C1 segment of cervical spinal cord (tissue), 14 donors: ENCODE measurements at places on chromosomes 3 and 15.
A peak's percentile ranks its signal among the peaks of the same experiment; 100 is the strongest.

- no peak for DNase-seq
These were observed 25.0 kb upstream of the DGKG start for GRCh38 chr3:186386883-186387560.

- DNase-seq, result no peak
These were observed 61.8 kb downstream of the FGD5 start for GRCh38 chr3:14880447-14881106.

DNA sequence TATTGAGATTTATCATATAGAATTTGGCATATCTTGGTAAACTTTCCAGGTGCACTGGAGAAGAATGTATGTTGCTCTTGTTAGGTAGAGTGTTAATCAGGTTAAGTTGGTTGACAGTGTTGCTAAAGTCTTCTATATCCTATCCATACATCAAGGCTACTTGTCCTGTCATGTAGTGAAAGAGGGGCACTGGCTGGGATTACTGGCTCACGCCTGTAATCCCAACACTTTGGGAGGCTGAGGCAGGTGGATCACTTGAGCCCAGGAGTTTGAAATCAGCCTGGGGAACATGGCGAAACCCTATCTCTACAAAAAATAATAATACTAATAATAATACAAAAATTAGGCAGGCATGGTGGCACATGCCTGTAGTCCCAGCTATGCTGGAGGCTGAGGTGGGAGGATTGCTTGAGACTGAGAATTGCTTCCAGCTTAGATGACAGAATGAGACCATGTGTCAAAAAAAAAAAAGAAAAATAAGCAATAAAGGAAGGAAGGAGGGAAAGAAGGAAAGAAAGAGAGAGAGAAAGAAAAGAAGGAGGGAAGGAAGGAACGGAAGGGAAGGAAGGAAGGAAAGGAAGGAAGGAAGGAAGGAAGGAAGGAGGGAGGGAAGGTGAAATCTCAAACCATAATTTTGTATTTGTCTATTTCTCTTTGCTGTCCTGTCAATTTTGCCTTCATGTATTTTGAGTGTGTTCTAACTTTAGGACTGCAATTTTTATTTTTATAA is 57.4 kb upstream of the IQSEC1 start:
- DNase-seq, result no peak

DNA sequence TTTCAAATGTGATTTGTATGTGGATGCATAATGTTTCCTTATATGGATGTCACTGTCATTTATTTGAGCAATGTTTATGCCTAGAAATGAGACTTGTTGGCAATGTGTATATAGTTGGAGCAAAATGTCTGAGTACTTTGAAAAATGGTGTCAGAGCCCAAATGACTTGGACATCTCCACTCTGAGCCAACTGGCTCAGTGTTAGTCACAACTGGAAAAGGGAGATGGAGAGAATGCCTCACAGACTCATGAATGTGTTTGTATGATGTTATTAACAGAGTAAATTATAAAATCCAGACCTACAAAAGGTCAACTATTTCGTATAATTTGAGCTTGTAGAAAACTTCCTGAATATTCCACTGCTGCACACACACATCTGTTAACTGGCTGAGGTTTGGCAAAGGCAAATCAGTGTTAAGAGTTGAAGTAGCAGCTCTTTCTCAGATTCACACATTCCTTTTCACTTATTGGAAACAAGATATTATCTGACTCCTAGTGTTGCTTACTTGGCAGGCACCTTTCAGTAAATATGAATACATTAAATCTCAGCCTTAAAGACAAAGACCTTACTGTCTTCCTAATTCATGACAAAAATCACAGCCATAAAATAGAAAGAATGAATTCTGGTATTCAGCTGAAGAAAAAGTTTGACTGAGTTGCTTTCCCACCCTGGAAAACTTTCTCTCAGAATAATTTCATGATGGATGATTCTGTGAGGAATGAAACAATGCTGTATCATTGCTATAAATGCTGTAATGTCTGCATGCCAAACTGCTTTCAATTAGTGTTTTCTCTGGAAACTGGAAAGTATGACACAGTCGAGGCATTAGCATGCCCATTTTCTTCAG is 27.0 kb downstream of the ADIPOQ start:
- no peak for DNase-seq

DNA sequence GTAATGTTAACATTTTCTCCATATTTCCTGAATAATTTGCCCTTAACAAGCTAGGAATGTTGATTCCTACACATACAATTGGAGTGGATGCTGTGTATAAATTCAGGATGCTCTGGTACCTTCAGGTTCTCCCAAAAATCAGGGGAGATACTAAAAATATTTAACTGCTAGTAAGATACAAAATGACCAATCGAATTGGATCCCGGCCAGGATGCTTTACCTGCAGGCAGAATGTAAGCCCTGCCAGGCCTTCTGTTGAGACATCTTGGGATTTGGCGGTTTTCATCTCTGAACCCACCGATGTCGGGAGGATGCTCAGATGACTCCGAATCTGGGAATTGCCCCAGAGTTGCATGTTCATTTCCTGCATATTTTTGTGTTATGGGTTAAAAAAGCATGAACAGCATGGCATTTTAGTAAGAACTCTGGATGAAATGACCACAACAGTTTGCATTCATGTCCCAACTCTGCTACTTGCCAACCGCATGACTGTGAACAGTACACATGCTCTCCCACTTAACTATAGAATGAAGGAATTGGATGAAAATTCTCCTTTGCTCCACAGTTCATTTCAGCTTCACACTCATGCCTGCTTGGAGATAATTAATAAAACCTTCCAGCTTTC is 241.4 kb upstream of the TBL1XR1 start:
- no peak for DNase-seq

DNA sequence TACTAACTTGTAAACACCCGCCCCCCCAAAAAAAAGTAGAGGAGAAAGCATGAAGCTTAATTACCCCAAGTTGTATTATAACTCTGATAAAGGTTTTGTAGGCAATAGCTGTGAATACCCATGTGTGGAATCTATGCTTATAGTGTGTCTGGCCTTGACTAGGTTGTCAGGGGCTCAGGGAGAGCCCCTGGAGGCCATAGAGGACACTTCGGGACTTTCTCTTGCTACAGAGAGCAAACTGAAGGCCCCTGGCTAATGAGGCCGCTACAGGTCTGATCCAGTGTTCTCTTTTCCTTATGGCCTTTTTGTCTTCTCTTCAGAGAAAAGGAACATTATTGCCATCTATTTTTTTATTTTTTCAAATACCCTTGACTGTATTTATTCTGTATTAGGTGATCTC is 19.1 kb upstream of the SCAANT1 start:
- DNase-seq, result no peak

DNA sequence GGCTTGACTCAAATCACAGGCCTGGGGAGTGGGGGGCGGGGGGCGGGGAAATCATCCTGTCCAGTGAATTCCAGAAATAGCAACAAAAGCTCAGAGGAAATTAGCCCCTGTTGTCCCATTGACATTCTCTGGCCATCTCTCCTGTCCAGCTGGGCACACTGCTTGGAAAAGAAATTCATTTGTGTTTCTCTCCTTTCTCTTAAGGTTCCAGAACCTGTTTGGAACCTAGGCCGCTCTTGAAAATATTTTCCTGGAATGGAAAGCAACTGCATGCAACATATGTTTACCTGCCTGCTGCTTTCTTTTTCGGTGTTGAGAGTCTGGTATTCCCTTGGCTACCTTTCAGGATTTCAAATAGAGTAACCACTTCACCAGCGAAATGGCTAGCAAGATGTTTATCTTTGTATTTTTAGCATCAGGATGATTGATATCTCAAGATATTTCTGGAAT is 169.0 kb downstream of the GHSR start:
- no peak for DNase-seq

GRCh38 chr3:29453284-29454001 is 172.6 kb downstream of the RBMS3 start:
- DNase-seq, result peak; percentile 20

GRCh38 chr3:187878772-187879518 is 133.7 kb upstream of the BCL6 start:
- DNase-seq, result no peak

GRCh38 chr3:119743921-119744320 is 38.0 kb upstream of the NR1I2 start:
- DNase-seq, result no peak

DNA sequence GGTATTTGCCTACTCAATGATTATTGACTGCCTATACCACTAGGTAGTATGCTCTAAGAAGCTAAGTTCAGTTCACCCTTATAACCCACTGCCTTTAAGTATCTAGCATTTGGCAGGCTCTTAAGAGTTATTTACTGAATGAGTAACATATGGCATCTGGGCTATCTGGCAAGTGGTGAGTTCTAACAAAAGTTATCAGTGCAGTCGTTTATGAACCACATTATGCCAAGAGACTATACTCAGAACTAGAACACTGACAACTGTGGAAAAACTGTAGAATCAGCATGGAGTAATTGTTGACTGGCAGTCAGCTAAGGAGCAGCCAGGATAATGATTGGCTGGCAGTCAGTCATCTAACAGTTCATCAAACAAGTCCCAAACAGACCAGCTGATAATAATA is 25.8 kb downstream of the RAF1 start:
- DNase-seq, result no peak

- peak; percentile 24 for DNase-seq
These were observed 11.4 kb downstream of the CLK3 start for GRCh38 chr15:74626752-74627692.

- no peak for DNase-seq
These were observed 103.0 kb upstream of the HES1 start for GRCh38 chr3:194032828-194033435.

- DNase-seq, result no peak
These were observed 1.8 kb downstream of the PRR23E start for GRCh38 chr3:127194601-127195187.

DNA sequence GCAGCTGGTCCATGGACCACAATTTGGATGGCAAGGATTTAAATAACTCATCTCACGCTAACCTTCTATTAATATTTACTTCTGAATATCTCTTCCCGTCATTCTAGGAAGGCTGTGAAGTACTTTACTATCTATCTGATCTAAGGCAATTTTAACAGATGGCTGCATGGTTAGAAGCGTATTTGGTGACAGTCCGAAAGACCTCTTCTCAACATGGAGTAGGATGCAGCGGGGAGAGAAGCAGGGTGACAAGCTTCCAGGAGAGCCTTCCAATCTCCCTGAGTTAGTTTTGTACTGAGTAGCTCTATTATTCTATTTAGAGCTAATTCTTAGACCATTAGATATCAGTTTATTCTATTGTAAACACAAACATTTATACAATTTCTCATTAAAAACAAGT is 309.4 kb downstream of the PLCL2 start:
- DNase-seq, result no peak

DNA sequence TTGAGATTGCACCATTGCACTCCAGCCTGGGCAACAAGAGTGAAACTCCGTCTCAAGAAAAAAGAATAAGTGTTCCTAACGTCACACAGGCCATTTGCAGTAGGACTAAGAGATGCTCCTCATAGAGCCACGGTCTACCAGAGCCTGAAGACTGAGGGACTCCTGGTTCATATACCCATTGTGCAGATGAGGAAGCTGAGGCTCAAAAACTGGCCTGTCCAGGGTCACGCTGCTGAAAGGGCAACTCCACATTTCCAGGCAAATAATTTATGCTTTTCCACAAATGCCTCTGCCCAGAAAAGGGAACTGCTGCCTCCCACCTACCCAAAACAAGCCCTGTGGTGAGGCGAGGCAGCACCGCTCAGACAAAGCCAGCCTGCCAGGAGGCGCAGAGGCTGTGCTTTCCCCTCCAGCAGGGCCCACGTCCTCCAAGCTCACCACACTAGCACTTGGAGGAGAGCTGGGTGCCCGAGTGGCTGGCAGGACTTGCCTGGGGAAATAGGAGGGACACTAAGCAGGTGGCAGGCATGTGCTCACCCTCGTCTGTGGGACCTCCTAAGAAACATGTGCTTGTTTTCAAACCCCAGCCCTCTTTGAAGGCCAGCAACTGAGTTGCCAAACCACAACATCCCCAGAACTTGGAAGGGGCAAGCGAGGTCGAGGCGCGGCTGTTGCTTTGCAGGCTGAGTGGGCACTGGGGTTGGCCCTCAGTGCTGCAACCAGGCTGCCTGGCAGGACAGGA is 195.6 kb downstream of the XXYLT1 start:
- no peak for DNase-seq
